ENCODE measurements at places on chromosomes 2 and 18.

- peak; percentile 4 for DNase-seq
Measured at GRCh38 chr2:5479265-5479928, 212.8 kb upstream of the SOX11 start.

DNA sequence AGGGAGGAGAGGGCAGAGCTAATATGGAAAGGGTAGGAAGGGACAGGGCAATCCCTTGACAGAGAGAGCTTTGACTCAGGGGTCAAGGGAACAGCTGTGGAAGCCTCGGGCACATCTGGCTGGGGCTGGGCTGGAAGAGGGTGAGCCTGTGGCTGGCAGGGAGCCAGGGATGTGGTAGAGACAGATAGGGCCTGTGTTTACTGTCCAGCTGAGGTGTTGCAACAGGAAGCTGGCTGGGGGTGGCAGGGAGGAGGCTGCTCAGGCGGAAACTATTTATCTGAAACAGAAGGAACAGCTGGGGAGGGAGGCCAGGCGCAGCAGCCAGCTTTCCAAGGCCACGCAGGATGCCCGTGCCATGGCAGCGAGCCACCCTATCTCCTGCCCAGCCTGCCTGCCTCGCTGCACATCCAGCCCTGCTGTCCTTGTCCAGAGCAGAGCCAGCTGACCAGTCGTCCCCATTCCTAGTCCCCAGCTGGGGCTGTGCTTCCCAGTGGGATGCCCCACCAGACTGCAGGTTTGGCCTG is 264.7 kb downstream of the CYP26B1 start:
- DNase-seq: no peak

DNA sequence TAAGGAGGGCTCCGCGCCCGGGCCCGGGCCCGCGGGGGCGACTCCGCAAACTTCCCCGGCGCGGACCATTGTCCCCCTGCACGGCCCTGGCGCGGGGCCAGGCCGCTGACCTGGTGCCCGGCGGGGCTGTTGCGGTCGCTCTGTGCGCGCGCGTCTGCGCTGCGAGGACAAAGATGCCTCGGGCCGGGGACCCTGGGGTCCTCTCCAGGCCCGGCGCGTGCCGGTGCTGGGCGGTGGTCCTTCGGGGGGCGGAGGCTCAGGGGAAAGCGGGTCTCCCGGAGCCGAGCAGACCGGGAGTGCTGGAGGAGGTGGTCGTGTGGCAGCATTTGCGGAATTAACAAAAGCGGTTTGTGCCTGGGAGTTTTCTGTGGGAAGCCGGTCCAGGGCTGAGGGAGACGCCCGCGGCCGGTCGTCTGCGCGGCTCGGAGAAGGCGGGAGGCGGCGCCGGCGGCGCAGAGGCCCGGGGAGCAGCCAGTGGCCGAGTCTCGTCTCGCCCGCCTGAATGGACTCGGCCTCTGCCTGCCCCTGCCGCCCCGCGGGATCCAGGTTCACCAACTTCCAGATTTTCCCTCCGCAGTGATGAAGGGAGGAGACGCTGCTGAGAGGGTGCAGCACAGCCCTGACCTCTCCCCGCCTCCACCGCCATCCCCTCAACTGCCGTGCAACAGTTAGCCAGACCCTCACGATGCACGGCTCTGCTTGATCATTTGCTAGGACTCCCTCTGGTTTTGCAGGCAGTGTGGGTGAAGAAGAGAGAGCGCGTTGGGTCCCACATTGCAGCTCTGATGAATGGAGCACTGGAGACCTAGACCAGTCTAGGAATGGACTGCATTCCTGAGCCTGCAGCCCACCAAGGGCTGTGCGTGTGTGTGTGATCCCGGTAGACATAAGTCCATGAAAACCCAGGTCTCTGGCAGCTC is 705 bp downstream of the EFR3B start:
- DNase-seq: no peak

DNA sequence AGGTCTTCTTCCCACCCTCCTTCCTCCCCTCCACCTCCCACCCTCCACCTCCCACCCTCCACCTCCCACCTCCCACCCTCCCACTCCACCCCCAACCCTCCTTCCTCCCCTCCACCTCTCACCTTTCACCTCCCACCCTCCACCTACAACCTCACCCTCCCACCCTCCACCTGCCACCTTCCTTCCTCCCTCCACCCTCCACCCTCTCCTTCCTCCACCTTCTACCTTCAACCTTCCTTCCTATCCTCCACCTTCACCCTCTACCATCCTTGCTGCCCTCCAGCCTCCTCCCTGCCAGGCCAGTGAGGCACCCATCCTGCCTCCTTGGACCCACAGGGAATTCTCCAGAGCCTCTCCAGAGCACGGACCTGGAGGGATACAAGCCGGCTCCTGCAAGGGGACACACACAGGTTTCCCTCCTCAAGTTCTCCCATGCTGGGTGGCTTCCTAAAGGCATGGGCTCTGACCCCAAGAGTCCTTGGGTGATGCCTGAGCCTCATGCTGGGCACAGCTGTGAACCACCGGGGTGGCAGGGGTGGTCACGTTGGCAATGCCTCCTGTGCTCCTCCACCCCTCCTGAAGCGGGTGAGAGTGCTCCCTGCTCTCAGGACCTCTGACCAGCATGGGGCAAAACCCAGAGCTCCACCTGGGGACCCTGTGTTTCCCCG is 293.0 kb downstream of the NDUFA10 start:
- DNase-seq: no peak

DNA sequence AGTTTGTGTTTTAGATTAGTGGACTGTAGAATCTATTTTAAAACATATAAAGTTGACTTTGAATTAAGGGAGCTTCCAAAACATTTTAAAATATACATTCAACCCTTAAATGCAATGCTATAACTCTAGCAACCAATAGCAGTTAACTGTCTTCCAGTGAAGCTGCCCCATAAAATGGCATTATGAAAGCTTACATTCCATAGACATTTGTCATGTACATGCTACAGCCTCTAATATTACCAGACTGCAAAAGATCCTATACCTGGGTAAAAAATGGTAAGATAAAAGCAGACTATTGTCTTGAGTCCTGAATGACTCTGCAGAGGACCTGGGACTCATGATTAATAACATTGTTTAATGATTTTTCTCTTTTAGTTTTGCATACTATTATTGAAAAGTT is 489.4 kb downstream of the LRP1B start:
- no peak for DNase-seq

- DNase-seq: no peak
Measured at GRCh38 chr2:192298664-192299063, 103.9 kb upstream of the TMEFF2 start.

DNA sequence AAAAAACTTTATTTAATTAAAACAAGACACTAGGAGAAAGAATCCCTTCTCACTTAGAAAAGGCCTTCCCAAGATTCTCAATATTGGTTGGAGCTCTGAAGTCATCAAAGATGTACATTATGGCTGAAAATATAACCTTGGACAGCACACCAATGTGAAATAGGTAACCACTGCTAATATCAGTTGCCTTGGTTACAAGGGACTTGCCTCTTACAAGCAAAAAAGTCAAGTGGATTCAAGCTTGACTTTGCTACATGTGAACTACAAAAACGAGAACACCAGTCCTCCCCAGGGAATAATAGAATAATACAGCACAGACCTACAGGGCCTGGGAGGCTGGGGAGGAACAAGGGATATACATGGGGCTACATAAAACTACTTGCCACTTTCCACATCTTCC is 46.1 kb downstream of the NABP1 start:
- DNase-seq: no peak

DNA sequence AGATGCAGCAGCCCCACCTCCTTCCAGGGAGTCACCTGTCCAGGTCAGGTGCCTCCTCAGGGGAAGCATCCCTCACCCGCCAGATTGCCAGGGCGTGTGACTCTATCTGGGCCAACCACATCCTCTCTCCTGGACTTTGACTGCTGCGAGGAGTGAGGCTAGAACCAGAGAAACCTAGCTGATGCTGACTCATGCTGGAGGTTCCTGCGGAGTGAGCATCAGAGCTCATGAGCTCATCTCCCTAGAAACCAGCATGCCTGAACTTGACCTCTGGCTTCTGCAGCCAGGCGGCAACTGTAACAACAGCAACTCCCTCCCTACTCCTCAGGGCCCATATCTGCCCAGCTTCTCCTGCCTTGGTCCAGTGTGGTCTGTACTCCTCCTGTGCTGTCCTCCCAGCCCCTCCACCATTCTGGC is 28.3 kb upstream of the NT5DC4 start:
- peak; percentile 91 for DNase-seq

GRCh38 chr2:98541489-98541888 is 66.8 kb downstream of the COA5 start:
- DNase-seq: no peak

DNA sequence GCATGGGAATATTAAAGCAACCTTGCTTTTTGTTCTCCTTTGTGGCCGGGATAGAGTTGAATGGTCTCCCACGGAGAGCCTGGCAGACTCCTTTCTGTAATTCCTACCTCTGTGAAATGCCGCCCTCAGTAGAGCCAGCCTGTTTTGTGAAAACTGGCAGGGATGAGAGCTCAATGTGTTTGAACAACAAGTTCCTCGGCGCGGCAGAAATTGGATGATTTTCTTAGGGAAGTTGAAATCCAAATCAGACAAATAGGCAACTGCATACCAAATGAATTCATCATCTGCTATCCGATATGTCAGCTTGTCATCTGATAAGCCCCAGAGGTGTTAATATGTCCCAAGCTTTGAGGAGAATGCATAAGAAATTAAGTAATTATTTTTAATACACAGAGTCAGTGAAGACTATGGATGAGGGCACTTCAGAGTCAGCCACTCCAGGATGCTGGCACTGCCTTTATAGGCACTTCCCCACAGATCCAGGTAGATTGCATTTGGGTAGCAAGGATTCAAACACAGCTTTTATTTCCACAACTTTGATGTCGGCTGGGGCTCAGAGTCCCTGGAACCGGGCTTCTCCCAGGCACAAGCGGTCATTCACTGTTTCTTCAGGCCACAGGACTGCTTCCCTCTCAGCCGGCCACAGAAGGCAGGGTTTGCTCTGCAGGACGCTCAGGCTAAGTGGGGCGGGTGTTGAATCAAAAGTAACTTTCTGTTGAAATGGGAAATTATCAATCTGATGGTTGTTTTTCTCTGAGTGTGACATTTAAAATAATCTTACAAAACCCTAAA is 82.8 kb upstream of the REV1 start:
- DNase-seq: no peak

DNA sequence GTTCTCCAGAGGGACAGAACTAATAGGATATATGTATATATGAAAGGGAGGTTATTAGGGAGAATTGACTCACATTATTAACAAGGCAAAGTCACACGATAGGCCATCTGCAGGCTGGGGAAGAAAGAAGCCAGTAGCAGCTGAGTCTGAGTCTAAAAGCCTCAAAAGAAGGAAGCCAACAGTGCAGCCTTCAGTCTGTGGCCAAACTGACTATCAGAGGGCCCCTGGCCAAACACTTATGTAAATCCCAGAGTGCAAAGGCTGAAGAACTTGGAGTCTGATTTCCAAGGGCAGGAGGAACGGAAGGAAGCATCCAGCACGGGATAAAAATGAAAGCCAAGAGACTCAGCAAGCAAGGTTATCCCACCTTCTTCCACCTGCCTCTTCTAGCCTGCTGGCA is 108.0 kb upstream of the LDLRAD4 start:
- no peak for DNase-seq

GRCh38 chr18:77093586-77093985 is 39.0 kb downstream of the MBP start:
- DNase-seq: no peak

- no peak for DNase-seq
Measured at GRCh38 chr2:38374984-38375383, 2.1 kb downstream of the ATL2 start.

- no peak for DNase-seq
Measured at GRCh38 chr2:46097714-46098480, 199.3 kb upstream of the EPAS1 start.

DNA sequence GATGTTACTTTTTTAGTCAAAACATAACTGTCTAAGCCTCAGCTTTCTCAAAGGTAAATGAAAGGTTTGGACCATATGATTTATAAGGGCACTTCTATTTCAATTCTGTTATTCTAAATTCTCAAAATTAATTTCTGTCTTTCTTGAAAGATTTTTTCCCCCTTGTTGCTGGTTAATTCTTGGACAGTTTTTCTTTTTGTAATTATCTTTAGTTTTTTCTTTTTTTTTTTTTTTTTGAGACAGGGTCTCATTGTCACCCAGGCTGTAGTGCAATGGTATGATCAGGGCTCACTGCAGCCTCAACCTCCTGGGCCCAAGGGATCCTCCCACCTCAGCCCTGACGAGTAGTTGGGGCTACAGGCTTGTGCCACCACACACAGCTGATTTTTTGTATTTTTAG is 121.0 kb upstream of the MYO3B start:
- no peak for DNase-seq

- no peak for DNase-seq
Measured at GRCh38 chr18:44594799-44595467, 85.8 kb upstream of the SETBP1 start.

- no peak for DNase-seq
Measured at GRCh38 chr2:40511661-40512213, 59.8 kb upstream of the SLC8A1 start.

GRCh38 chr2:231185886-231186285 is 12.5 kb upstream of the ARMC9 start:
- no peak for DNase-seq

DNA sequence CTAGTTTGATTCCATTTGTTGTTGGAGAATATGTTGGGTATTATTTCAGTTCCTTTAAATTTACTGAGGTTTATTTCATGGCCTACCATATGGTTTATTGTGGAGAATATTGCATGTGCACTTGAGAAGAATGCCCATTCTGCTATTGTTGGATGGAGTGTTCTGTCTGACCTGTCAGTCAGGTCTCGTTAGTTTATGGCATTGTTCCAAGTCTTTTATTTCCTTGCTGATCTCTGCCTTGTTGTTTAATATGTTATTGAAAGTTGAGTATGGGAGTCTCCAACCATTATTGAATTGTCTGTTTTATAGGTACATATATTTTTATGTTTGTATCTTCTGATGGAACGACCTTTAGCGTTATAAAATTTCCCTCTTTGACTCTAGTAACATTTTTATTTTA is 86.3 kb downstream of the PTPN4 start:
- no peak for DNase-seq

- DNase-seq: no peak
Measured at GRCh38 chr18:76941284-76941683, 118.9 kb downstream of the ZNF236 start.

DNA sequence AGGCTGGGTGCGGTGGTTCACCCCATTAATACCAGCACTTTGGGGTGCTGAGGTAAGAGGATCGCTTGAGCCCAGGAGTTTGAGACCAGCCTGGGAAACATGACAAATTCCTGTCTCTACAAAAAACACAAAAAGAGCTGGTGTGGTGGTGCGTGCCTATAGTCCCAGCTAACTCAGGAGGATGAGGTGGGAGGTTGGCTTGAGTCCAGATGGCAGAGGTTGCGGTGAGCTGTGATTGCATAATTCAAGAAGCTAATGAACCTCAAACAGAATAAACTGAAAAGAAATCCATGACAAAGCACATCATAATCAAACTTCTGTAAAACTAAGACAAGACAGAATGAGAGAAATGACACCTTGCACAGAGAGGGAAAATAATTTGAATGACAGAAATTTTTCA is 54.8 kb downstream of the SEMA4F start:
- no peak for DNase-seq

- DNase-seq: peak; percentile 91
Measured at GRCh38 chr2:203936535-203936934, at the start of gene ICOS. Gene ICOS (plus strand): TSS chr2:203936763. CDS start chr2:203936815, 52 bp downstream.

DNA sequence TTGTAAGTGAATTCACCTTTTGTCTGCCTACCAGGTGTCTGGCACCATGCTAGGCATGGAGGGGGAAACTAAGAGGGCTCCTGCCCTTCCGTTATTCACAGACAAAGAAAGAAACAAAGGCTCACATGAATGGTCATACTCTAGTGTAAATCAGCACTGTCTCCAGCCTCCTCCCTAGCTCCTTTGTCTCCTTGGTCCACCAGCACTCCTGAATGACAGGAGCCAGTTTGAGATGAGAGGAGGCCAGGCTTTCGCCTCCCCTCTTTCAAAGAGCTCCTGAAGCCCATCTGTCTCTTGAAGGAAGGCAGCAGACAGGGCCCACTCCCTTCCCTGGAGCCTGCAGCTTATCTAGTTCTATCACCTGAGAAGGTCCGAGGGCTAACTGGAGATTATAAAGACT is 18.7 kb downstream of the SATB2 start:
- no peak for DNase-seq

All from activated CD4-positive, alpha-beta T cell treated with anti-CD3 and anti-CD28 coated beads, Interleukin-2, amount 50 U/mL, for 16 hours (primary cell).